Hindlimb muscle (tissue), 1 donor: ENCODE measurements at places on chromosomes 16 and 17.

DNA sequence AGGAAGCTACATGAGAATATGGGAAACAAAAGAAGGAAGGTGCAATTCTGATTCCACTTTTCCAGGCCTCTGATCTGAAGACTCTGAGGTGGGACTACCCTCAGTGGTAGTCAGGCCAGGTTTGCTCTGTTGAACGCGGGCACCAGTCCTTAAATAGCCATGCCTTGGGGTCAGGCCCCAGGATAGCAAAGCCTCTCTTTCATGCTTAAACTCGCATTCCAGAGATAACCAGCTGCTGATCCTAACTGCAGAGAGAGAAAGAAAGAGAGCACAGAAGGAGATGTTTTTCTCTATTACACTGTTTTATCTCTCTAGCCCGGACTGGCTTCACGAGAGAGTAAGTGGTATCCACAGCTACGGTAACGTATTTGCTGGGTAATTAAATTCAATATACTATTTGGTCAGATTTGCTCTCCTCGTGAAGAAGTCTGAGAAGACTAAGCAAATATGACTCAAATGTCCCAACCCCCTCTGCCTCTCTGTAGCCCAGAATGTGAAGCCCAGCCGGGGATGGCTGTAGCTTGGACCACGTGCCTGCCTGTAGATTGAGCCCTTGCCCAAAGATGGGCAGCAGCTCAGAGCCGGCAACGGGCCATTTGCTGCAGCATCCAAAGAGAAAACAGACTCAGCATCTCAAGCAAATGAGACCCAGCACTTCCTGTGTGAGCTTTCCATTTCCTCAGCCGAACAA, 122.2 kb downstream of the SMG6 start:
- peak; percentile 79 for DNase-seq

DNA sequence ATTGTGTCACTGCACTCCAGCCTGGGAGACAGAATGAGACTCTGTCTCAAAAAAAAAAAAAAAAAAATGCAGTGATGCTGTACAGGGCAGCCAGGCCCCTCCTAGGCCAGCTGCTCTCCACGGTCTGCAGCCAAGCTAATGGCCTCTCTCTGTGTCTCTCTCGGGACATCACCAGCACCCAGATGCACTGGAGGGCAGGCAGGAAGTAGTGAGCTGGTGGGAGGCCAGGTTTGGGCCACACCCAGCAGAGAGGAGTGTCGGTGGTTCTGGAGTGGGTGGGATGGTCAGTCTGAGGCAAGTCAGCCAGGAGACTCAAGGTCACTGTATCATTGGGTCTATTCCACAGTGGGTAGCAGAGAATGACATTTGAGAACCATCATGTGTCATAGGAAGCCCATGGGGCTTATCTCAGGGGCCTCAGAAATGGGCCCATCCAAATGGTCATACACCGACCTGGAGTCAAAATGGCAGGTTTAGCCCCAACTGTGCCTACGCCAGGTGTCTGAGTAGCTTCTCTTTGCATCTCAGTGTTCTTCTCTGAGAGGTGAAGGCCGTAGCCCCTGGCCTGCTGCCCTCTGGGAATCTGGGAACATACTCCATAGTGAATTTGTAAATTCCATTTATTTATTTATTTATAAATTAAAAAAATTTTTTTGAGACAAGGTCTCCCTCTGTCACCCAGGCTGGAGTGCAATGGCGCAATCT, 22.7 kb downstream of the WNT9B start:
- DNase-seq, result no peak

DNA sequence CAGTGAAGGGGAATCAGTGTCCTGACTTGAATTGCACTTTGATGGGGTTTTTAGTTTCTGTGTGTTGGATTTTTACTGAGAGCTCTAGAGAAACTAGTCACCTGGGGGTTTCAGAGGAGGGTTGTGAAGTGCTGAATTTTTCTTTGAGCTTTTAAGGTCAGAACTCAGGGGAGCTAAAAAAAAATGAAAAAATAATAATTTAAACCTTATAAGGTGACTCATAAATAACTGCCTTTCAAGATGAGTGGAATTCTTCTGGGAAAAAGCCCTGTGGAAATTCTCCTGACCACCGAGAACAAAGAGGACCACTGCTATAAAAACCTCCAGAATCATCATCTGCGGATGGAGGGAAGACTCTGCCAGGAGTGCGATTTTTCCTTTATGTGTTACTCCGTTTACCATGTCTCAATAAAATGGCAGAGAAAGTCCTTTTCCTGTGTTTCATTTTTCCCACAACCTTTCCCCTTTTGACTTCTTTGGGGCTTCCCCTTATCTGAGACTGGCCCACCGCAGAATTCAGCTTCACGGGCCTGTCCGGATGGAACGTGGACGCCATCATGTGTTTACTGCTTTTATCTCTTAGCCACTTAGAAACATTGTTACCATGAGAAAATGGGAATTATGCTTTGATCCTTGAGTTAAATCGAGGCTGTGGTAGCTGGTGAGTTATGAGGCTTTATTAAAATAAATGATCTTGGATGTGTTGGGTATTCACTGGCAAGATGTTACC, 39.7 kb downstream of the RPTOR start:
- no peak for DNase-seq

DNA sequence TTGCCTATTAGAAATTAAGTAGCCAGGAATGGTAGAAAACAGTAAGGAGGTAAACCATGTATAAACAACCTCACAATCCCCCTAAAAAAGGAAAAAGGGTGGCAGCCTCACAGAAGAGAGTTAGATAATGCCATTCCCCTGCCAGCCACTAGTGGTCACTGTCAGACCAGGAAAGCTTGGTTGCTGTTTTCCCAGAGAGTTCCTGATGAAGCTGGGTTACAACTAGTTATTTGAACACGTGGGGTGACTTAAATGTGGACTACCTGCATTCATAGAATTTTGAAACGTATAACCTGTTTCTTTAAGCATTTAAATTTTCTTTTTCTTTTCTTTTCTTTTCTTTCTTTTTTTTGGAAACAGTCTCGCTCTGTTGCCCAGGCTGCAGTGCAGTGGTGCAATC, 5.8 kb downstream of the GPRC5C start:
- DNase-seq, result no peak

DNA sequence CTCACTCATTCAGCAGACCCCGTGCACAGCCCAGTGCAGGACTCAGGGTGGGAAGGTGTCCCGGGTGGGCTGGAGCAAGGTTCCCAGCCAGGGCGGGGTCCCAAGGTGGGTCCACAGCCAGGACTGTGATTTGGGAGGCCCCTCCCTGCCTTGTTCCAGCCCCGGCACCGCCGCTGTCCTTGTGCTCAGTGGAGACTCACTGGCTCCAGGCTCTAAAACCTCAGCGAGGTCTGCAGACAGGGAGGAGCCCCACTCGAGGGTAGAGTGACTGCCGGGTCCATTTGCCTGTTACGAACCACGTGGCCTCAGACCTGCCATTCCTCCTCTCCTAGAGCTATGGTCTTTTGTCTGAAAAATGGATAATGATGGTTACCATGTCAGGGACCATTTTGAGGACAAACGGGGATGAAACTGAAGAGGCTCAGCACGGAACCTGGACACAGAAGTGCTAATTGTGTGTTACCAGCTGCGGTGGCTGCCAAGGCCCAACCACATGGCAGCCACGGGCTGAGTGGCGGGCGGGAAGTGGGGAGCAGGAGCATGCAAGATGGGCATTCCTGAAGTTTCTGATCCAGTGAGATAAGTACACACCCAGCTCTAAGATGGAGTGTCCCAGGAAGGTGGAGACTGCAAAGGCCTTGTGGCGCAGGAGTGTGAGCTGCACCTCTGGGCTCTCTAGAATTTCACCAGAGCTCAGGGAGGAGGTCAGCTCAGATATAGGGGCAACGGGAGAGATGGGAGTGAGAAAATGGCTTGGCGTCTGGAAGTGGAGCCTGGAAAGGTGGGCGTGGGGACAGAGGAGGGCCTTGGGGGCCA, 317.6 kb downstream of the SEC14L1 start:
- DNase-seq, result no peak

DNA sequence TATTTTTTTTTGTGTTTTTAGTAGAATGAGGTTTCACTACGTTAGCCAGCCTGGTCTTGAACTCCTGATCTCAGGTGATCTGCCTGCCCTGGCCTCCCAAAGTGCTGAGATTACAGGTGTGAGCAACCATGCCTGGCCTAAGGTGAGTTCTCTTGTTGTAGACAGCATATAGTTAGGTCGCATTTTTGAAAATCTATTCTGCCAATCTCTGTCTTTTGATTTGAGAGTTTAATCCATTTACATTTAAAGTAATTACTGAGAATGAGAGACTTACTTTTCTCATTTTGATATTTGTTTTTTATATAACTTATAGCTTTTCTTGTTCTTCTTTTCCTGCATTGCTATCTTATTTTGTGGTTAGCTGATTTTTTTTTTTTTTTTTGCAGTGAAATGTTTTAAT, 6.3 kb upstream of the PRKCB start:
- no peak for DNase-seq

DNA sequence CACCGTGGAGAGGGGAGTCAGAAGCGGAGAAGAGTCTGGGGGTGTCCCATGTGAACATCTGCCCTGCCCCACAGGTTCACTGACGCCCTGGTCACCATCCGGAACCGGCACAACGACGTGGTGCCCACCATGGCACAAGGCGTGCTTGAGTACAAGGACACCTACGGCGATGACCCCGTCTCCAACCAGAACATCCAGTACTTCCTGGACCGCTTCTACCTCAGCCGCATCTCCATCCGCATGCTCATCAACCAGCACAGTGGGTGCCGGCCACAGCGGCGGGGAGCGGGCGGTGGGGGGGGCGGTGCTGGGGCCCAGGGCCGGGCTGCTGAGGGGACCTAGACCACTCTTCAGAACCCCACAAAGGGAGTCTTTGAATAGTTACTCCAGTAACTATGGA, 10.7 kb downstream of the PDK2 start:
- DNase-seq, result no peak

DNA sequence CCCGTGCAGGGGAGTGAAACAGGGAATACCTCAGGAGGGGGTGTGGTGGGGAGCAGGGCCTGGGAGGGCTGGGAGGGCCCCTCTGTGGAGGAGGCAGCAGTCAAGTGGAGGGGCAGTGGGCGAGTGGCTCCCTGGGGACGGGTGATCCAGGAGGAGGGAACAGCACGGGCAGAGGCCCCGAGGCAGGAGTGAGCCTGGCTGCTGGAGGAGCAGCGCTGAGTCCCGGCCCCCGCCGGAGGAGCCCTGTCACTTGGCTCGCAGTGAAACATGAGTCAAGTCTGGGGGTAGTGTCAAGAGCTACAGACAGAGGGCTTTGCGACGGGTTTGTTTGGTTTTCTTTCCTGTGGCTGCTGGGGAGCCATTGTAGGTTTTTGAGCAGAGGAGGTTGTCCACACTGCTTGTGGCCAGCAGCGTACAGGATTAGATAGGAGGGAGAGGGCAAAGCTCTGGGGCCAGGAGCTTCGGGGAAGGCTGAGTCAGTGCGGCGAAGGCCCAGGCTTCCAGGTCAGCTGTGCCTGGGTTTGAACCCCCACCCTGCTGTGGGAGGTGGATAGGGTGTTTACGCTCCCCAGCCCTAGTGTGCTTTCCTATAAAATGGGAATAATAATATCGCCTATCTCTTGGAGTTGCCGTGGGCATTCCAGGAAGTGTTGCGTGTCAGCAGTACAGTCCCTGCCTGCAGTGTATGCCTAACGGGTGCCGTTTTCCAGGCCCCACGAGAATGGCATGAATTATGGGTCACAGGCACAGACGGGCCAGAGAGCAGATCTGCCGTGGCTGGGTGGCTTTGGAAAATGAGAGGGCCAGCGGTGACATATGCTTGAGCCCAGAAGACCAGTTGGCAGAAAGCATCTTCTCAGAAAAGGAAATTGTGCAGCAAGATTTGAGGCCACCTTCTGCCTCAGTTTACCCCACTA, 115.9 kb upstream of the CIBAR2 start:
- no peak for DNase-seq

DNA sequence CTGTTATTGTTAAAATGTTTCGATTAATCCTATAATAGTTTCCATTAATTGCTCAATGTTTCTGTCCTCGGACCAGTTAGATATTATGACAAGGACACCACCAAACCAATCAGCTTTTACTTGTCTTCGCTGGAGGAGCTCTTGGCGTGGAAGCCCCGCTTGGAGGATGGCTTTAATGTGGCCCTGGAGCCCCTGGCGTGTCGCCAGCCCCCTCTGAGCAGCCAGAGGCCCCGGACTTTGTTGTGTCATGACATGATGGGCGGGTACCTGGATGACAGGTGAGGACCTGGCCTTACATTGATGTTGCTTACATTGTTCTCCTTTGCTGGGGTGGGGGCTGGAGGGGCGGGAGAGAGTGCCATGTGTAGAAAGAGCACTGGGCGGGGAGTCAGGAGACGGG, 3.0 kb downstream of the ENGASE start:
- DNase-seq, result no peak

DNA sequence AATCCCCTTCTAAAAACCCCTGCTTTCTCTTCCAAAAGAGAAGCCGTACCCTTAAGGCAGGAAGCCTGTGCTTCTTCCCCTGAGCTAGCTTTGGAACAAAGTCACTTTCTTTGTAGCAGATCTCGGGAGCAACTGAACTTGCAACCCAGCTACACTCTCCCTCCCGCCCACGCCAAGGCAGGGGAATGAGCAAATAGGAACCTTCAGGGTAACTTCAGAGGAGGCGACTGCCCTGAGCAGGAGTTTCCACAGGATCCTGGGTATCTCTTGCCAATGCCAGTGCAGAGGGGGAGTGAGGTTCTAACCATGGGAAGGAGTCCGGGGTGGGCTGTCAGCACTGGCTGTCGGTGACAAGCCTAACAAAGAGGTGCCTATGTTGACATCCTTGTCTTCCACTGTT, 5.9 kb upstream of the PIRT start:
- no peak for DNase-seq

DNA sequence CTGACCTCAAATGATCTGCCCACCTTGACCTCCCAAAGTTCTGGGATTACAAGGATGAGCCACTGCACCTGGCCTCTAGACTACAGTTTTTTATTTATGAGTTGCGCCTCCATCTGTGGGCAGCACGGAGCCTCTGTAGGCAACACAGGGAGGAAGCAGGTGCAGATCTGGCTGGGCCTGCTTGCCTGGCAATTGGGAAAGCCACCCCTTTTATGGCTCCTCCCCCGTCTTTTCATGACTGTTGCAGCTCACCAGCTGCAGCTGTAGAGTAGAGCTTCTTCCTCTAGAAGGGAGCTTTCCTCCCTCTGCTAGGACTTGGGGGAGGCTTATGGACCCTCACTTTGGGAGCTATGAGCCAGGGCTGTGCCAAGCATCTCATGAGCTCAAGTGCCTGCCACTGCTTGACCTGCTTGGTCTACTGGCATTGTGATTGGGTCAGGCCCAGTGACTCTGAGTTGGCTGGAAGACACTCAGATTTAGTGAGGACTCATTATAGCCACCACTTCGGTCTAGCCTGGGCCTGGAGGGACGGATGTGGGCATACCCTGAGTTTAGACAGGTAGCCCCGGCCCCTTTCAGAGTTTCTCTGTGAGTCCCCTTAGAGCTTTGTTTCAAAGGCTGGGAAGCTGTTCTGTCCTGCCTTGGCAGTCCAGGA, 6.9 kb upstream of the SLC7A6 start:
- DNase-seq, result no peak

GRCh38 chr17:8226536-8227237, 16.3 kb upstream of the AURKB start:
- peak; percentile 91 for DNase-seq

DNA sequence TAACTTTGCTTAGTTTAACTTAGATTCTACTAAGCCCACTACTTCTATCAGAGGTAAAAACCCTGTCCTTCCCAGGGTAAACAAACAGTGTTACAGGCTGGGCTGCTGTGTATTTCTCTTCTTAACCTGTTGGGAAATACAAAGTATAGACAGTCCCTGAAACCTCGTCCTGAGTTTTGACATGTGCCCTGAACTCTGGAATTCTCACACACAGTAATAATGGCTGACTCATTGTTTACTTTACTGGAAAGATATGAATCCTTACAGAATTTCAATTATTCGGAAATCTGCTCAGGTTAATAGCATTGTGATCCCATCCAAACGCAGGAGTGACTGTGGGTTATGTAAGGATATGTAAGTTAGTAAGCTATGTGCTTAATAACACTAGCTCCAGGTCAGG, 199.1 kb downstream of the TMEM114 start:
- DNase-seq, result no peak
